Hematopoietic multipotent progenitor cell treated with erythropoietin and hydrocortisone succinate and interleukin-3 and kit ligand, for 17 days (in vitro differentiated cells): ENCODE measurements at places on chromosomes 6 and 20.

DNA sequence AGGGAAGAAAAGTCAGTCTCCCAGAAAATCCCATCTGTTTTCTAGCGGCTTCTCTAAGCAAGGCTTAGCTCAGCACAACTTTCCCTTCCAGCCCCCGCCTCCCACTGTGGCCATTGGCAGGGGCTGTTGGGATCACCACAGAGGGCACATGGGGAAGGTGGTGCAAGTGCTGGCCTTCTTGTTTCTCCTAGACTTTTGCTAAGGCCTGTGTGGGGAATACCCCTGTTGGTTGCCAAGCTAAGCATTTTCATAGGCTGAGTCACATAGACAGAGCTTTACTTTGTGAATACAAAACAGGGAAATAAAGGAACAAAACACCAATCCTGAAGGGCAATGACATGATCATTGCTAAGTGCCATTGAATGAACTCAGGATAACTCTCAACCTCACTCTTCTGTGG, 32.4 kb upstream of the TIAM2 start:
- no peak for DNase-seq

GRCh38 chr6:2162079-2162445, 83.3 kb downstream of the GMDS start:
- no peak for DNase-seq

GRCh38 chr6:40932366-40932765, 106.7 kb downstream of the UNC5CL start:
- no peak for DNase-seq

DNA sequence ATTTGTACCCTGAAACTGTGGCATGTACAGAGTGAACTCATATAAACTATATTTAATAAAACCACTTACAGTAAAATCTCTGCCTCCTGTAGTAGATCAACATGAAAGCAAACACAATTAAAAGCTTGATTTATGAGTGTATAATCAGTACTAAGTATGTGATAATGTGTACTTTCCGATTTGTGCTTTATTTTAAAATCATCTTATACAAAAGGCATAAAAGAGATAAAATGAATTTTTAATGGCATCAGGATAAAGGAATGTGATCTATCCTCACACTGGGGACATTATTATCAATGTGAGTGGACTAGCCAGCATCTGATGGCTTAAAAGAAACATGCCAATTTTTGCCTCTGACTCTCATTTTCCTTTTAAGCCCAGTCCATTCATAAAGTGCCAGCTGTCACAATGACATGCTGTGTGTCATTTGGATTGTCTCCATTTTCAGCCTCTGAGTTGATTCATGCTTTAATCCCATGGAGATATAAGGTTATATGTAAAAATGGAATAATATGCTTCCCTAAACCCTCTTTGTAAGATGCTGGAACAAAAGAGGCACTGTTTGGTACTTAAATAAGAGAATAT, 831.6 kb upstream of the EYS start:
- no peak for DNase-seq

- no peak for DNase-seq
Observed at GRCh38 chr6:133377219-133377618, 136.1 kb downstream of the EYA4 start.

DNA sequence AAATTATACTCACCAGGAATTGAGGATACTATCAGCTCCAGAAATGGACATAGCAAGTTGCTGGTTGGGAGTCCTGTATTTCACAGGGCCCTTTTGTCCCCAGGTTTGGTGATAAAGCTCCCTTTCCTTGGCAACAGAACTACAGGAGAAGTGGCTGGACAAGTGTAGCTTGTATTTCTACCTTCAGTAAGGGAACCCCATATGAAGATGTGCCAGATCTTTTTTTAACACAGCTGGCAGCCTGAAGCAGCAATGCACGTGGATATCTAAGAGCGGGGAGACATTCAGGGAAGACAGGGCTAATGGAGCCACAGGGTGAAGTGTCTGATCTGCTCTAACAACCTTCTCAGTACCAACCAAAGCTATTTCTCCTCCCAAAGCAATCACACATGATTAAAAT, 373.9 kb upstream of the ID4 start:
- no peak for DNase-seq

DNA sequence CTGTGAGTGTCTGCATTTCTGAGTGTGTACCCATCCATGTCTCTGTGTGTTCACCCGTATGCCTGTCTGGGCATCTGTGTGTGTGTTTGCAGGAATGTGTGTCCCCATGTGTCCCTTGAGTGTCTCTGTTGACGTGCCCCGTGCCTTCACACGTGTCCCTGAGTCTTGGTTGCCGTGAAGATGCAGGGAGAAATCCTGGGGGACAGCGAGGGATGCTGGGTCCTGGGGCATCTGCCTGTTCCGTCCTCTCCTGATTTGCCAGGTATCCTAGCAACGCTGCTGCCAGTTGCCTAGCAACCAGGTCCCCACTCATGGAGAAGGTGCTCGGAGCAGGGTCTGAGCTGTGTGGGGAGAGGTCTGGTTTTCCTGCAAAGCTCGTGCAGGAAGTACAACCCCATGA, 6.0 kb upstream of the LKAAEAR1 start:
- no peak for DNase-seq

DNA sequence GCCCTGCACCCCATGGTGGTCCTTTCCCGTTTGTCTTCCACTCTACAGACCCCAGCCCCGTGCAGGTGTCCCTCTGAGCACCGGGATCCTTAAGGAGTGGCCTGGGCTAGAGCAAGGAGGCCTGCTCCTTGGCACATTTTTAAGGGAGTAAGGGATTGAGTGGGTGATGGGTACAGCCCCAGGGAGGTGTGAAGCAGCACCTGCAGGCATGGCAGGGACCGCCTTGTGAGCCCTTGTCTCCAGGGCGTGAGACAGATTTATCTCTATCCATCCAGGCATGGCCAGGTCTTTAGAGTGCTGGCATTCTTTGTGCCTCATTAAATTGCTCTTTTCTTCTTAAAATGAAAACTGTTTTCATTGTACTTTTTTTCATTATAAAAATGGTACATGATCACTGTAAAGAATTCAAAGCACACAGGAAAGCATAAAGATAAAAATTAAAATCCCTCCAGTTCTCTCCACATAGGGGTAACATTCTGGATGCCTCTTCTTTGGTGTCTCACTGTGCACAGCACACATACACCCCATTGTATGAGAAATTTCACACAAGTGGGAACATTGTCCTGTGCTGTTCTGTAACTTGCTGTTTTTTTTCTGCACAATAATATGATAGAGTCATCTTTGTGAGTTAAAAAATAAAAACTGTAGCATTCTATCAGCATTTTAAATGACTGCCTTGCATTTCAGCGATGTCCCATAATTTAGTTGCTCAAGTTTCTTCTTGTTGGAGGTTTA, 31.9 kb upstream of the ZNF831 start:
- DNase-seq, result no peak

DNA sequence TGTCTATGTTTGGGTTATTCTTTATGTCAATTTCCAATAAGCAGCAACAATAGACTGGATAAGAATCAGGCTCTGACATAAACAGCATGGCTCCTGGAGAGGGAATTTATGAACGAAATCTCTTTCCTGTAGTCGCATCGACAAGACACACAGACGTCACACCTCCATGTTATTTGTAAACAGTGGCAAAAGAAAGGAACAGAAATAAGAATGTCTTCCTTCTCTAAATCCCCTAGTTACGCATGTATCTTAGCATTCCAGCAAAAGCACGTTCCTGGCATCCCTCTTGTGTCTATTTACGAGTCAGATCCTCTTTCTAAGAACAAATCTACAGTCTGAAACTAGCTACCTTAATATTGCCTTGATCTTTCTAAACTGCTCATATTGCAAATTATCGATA, 559.1 kb upstream of the JAG1 start:
- DNase-seq, result no peak

GRCh38 chr6:156545931-156546330, 231.2 kb upstream of the ARID1B start:
- no peak for DNase-seq

DNA sequence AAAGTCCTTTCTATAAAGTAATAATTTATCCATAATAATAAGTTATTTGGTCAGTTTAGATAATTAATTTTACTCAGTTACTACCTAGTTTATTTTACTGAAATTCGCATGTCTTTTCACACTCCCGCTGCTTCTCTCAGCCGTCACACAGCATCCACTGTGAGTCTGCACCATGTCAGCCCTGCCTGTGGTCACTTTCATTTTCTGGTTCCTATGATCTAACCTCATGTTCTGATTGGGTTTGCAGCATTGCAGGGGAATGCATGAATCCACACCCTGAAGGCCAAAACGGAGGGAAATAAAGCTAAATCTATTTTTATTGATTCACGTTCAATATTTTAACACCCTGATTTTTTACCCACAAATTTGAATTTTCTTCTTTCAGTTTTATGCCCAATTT, 47.4 kb downstream of the PDE10A start:
- no peak for DNase-seq

GRCh38 chr6:119446609-119447008, 97.0 kb upstream of the MAN1A1 start:
- no peak for DNase-seq

- DNase-seq, result no peak
Observed at GRCh38 chr6:31907158-31907813, 5.4 kb upstream of the ZBTB12 start.

DNA sequence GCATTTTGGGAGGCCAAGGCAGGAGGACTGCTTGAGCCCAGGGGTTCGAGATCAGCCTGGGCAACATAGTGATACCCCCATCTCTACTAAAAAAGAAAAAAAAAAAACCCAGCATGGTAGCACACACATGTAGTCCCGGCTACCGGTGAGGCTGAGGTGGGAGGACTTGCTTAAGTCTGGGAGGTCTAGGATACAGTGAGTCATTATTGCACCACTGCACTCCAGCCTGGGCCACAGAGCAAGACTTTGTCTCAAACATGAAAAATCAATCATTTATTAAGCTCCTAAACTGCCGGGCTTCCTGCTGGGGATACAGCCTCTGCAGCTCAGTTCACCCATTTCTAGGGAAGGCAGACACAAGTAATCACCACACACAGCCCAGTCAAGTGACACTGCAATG, 7.3 kb upstream of the USP45 start:
- no peak for DNase-seq

DNA sequence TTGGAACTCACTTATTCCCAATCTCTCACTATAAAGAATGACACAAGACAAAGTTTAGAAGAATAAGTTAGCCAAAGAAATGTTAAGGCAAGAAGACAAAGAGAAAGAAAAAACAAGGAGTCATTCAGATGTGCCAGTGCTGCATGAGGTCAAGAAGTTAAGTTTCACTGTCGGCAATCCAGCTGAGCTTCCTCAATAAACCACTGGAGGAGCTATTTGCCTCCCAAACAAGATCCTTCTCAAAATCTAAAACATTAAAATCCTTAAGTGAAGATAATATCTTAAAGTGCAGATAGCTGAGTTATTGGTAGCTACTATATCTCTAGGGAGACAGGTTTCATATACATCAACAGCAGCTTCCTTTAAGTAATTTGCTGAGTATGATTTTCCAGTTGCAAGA, 512.3 kb downstream of the HDGFL1 start:
- DNase-seq, result no peak

DNA sequence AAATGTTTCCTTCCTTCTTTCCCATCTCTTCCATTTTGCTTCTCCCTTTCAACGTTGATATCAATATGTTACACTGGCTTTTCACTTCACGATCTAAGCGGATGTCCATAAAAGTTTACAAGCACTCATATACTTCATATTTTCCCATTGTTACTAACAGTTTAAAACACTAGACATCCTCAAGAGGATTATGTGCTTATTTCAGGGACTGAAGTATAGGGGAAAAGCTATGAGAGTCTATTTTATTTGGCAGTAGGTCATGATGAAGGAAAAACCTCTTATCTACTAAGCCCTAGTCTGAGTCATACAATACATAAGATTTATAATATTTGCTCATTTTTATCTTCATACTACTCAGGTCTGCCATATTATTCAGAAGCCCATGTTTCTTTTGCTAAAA, 20.6 kb upstream of the EPB41L2 start:
- DNase-seq, result no peak

- DNase-seq, result no peak
Observed at GRCh38 chr20:13684566-13685222, 46.0 kb upstream of the TASP1 start.

DNA sequence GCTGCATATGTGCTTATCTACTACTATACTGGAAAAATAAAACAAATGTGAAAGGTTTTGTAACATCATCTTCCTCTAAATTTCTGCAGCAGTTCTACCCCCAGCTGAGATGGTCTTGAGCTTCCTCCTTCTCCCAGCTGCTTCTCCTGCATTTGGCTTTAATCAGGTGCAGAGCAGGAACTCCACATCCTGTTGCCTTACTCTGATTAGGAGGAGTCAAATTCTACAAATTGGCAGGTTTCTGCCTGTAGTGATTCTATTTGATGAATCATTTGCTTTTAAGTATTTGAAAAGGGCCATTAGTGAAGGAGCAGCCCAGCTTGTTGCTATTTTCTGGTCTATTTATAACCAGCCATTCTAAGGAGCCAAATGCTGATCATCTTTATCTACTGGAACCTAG, 224.5 kb downstream of the GMDS start:
- DNase-seq, result no peak

- DNase-seq, result no peak
Observed at GRCh38 chr6:1729750-1730140, 120.0 kb downstream of the FOXC1 start.

DNA sequence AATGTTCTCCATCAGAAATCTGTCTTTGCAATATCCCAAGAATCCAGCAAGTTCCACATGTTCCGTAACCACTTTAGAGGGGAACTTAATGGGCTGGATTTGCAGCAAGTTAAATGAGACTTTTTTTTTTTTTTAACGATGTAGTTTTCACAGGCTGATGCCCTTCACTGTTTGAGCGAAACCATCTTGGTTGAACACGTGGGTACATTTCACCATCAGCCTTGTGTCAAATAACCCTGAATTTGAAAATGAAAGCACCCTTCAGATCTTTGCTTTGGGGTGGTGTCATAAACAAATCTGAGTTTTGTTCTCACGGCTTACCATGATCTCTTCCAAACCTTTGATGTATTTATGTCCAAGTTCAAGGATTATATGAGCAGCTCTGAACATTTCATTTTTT, 73.7 kb upstream of the EXOC2 start:
- DNase-seq, result no peak

GRCh38 chr6:57089265-57089664, 723 bp upstream of the ZNF451 start:
- DNase-seq, result no peak

DNA sequence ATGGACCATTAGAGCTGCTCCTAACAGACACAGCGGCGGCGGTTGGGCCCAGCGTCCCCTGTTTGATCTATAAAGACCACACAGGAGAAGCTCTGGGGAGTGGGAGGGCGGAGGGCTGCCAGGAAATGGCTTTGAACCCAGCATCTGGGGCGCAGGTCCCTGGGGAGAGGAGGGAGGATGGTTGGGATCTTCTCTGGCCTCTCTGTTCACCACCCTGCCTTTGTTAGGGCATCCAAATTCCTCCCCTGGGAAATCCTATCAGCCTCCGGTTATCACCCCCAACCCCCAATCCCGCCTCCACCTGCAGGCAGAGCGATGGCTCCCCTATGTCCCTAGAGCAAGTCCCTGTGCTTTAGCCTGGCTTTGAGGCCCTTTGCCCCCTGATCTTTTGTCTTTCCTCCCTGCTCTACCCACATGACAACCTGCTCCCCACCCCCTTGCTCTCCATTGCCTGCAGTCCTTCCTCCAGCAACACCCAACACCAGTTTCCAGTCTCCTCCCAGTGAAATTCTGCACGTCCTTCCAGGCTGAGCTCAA, 7.1 kb downstream of the XKR7 start:
- no peak for DNase-seq
